ENCODE measurements at places on chromosomes 4 and X.

- DNase-seq = no peak
Measured at GRCh38 chr4:176971576-176972115, 178.9 kb upstream of the VEGFC start.

- no peak for DNase-seq
Measured at GRCh38 chr4:169773889-169774288, 16.1 kb upstream of the HPF1 start.

- DNase-seq = no peak
Measured at GRCh38 chr4:172857026-172857425, 311.6 kb upstream of the GALNT7 start.

- no peak for DNase-seq
Measured at GRCh38 chr4:146178126-146178525, 2.6 kb downstream of the LSM6 start.

- DNase-seq = no peak
Measured at GRCh38 chr4:86685401-86685800, 91.3 kb downstream of the PTPN13 start.

DNA sequence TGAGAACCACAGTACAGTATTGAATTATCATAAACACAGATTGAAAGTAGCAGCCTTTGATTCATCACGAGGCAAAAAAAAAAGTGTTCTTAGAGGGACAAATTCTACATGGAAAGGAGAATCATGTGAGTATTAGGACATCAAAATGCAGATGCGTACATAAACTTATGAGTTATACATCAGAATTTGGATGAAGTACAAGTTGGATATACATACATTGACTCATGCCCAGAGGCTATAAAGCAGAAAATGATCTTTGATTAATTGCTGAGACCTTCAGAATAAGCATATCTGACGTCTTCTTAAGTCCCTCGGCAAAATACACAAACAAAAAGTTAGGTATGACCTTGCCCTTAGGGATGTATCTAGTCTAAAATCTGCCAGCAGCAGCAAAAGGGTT is 206.4 kb downstream of the LDB2 start:
- DNase-seq = no peak

- DNase-seq = peak; percentile 69
Measured at GRCh38 chr4:158530381-158530780, 8.7 kb downstream of the RXFP1 start.

DNA sequence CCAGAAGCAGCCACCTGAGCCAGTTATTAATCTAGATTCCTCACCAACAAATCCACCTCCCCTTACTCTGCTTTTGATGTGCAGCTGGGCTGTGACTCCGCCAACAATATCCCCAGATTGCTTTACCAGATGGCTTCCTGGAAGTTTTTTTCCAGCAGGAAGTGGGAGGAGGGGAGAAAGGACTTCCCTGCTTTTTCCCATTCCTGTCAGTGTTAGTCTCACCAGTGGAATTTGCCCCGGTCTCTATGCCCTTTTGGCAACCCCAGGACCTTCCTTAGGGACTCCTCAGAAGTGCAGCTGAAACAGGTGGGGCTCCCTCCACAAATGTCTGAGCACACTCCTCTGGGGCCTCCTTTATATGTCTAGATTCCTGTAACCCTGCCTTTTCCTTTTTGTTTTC is 465.2 kb upstream of the IGFBP7 start:
- DNase-seq = no peak

DNA sequence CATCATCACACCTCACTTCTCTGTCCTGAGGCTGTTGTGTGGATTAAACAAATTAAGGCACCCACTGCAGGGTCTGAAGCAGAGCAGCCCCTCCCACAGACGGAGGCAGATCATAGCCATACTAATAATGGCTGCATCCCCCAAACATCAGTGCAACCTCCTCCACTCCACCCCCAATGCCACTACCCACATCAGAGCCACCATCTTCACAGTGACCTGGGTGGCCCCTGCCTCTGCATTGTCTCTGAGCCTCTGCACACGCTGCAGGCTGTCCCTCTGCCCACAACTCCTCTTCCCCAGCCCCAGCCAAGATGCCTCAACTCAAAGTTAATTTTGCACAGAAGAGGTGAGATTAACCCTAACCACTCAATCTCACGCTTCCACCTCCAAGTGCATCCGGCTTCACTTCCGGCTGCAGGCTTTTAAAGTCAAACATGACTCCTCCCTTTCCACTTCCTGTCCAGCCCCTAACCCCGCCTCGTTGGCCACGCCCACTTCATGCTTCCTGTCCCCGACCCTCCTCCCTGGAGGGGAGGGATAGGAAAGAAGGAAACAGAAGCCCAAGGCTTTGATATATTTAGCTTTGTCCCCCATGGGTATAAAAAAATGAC is 22.7 kb downstream of the JAKMIP1 start:
- DNase-seq = no peak

GRCh38 chrX:40966213-40966820 is 118.9 kb upstream of the USP9X start:
- no peak for DNase-seq

DNA sequence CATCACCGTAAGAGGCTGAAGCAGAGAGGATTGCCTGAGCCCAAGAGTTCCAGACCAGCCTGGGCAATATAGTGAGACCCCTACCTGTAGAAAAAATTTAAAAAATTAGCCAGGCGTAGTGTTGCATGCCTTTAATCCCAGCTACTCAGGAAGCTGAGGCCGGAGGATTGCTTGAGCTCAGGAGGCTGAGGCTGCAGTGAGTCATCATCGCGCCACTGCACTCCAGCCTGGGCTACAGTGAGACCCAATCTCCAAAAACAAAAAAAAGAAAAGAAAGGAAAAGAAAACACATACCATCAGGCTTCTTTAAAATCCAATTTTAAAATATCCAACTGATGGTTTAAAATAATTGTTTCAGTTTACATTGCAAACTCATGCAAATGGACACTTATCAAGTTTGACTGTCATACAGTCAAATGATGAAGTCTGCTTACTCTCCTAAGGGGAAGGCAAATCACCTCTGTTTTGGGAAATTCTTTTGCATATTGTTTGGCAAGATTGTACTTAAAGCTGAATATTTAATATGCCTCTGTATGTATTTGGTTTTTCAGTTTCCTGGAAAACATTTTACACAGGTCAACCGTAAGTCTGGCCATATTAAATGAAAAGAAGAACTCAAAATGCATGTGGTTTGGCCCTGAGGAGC is 23.7 kb upstream of the TENM3 start:
- DNase-seq = no peak

GRCh38 chr4:40185830-40186664 is 10.8 kb upstream of the RHOH start:
- no peak for DNase-seq

GRCh38 chrX:39888730-39889129 is 209.0 kb downstream of the BCOR start:
- DNase-seq = no peak

- DNase-seq = no peak
Measured at GRCh38 chr4:26737385-26737784, 123.3 kb upstream of the STIM2 start.

- no peak for DNase-seq
Measured at GRCh38 chrX:31071262-31071661, 579 bp downstream of the FTHL17 start.

DNA sequence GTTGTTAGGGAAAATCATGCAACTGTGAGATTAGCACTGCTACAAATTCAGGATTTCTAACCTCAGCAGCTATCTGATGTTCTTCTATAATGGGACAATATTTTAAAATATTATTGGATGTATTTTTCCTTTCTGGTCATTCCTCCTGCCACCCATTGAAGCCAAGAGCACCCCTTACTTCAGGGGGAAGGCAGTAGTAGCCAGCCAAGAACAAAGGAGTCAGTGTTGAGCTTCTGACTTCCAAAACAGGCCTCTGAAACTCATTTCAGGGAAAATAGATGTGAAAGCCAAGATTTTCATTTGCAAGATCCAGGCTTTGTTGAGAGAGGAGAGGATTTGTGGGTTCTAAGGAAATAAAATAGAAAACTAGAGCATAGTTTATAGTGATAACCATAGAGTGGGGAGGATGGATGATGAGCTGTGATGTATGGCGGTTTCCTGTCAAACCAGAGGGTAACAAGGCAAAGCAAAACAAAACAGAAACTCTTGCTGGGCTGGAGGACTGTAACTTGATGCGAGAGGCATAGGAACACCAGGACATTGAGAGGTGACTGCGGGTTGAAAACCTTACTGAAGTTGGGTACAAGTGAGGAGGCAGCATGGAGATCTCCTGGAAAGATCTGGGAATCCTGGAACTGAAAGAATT is 173.7 kb upstream of the LEF1 start:
- DNase-seq = no peak

GRCh38 chr4:8913121-8913857 is 41.6 kb upstream of the HMX1 start:
- no peak for DNase-seq

- DNase-seq = peak; percentile 5
Measured at GRCh38 chrX:101803451-101803850, 128.4 kb downstream of the ZMAT1 start.

GRCh38 chr4:915595-915994 is 16.5 kb downstream of the GAK start:
- peak; percentile 70 for DNase-seq

Measured in suppressor macrophage treated with lipopolysaccharide for 1 hour (primary cell).